ENCODE measurements at places on chromosomes 6 and 20.

DNA sequence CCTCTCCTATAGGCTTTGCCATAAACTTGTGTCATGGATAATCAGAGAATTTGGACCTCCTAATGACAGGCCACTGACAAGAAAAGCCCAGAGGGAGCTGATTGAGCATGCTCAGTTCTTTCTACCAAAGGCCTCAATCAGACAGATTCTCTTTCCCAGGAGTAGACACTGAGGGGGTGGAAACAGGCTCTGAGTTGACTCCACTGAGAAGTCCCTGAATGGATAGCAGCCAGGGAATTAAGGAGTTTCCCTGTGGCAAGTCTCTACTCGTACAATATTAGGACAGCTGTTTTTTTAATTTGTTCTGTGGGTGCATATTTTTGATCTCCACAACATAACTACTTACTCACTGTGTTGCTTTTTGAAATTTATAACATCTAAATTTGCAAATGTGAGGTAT lies 63.3 kb downstream of the SLC16A10 start:
- DNase-seq: no peak

GRCh38 chr20:23161968-23162696 lies 76.0 kb upstream of the CD93 start:
- DNase-seq: no peak

DNA sequence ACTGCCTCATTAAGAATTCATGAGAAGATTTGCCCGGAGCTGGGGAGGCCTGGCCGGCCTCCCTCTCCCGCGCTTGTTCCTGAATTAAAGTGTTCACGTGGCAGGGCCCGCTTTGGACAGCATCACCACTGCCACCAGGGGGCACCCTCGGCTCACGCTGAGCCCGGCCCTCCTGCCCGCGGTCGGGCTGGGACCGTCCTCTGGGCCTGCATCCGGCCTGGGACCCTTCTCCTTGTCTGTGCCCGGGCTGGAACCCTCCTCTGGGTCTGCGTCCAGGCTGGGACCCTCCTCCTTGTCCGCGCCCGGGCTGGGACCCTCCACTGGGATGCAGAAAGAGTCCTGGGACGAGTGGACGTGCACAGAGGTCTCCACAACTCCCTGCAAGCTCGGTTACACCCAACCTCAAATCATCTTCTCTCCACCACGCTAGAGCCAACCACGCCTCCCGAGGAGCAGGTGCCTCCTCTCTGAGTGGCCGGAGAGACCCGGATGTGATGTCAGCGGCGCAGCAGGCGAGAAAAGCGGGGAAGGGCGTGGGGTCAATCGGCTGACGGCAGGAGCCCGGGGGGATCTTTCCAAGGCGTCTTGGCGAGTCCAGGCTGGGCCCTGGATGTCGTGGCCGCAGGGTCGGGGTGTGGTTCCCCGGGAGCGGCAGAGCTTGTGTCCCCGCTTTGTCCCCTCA lies 50.9 kb upstream of the DACT2 start:
- DNase-seq: peak; percentile 56

DNA sequence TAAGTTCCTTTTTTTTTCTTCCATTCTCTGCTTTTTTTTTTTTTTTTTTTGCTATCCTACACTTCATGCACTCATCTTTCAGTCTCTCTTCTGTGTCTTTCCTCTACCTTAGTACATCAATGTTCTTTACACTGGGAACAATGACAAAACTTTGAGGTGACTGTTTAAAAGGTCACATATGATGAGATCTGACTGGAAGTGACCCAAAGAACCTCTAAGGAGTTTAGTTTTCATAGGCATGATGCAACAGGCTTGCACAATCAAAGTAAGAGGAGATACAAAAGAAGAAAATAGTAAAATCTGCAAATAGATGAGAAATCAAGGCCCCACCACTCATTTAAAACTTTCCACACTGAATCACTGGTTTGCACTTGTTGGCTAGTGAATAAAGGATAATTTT lies 840.8 kb downstream of the TBC1D32 start:
- no peak for DNase-seq

- no peak for DNase-seq
Observed at GRCh38 chr6:77456531-77457248, 6.6 kb downstream of the HTR1B start.

DNA sequence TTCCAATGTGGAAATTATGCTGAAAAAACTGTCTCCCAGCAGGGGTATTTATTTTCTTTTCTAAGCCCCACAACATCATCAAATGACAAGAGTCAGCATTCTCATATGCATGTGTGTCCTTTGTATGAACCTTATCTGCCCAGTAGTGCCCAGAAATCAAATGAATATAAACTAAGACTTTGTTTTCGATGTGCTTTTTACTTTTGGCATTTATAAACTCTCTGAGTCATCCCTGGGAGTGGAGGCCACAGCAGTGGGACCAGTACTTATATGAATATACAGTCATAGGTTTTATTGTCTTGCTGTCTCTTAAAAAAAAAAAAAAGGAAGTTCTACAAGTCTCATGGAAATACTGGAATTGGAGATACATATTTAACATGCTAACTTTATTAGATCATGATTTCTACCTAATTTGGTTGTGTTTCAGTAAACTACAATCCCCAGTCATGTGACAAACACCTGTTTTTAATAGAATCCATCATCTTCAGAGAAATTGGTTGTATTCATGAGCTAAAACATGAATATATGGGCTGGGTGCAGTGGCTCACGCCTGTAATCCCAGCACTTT lies 99.2 kb upstream of the TMEM181 start:
- DNase-seq: no peak

DNA sequence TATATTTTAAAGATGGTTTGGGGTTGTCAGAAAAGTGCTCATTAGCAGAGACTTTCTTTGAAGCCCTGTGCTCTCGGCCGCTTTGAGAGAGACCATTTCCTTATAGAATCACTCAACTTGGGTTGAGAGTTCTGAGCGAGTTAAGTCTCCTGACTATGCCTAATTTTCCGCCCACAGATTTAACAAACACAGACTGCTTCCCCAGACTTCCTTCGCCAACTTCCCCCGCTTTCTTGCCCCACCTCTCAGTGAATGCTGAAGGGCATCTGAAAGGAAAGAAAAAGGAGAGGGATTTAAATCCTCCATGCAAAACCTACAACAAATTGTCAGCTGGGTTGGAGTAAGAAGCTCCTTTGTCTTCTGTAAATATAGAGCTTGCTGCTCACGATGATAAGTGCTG lies 224.0 kb downstream of the EYA2 start:
- no peak for DNase-seq
